ENCODE measurements at places on chromosomes 7 and 10.

GRCh38 chr10:47438857-47439474 is 44.9 kb downstream of the ANXA8 start:
- no peak overlapping the region for H3K4me3 ChIP-seq
- DNase-seq = no peak
- no peaks in the 10 kb centered on the region for H3K27me3 ChIP-seq
- no peak overlapping the region for H3K27ac ChIP-seq
- H3K4me1 ChIP-seq = no peaks in the 10 kb centered on the region

- peak overlapping the region; percentile 49 for H3K4me3 ChIP-seq
- DNase-seq = no peak
- H3K27ac ChIP-seq = peak overlapping the region; percentile 90
These were observed 133.6 kb upstream of the GDF10 start for GRCh38 chr10:47166405-47166777.

DNA sequence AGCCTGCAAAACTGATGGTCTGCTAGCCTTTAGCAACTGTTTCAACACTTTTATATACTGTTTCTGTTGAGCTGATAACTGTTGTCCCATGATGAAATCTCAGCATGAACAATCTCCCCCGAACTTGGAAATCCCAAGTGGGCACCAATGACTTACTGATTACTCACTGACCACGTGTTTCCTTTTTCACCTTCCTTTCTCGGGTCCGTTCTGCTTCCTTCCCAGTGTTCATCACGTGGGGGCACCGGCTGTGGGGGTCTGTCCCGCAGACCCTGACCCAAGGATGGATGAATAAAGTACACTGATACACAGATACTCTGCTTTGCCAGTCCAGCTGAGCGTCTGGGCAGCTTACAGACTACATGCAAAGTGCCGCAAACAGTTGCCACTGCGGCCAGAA is 39.0 kb upstream of the RASGEF1A start:
- H3K27ac ChIP-seq = no peak overlapping the region
- no peaks in the 10 kb centered on the region for H3K27me3 ChIP-seq
- H3K4me1 ChIP-seq = peaks cover 5% of the 10 kb centered on the region
- H3K4me3 ChIP-seq = no peak overlapping the region

DNA sequence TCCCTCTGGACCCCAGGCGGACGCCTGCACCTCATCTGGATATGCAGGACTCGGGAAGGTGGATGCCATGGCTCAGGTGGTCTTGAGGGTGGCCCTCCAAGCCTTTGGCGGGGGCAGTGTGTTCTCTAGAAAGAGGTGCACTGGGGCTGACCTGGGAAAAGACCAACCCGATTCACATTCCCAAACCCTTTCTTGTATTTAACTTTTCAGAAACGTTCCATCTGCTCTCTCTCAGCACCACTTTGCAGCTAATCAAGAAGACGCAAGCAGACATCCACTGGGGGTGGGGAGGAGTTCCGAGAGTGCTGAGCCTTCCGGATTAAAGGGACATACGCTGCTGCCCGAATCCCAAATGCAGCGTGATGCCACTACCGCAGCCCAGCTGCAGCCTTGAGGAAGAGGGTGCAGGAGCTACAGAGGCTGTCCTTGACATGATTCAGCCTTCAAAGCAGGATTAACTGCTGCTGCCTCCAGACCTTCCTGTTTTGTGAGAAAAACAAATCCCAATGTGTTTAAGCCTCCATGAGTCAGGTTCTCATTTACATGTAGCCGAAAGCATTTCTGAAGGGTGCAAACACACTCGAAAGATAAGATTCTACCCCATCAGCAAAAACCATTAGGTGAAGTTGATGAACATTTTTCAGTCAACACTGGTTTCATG is 39.9 kb downstream of the RBM17 start:
- H3K36me3 ChIP-seq = no peaks in the 10 kb centered on the region
- no peaks in the 10 kb centered on the region for H3K27me3 ChIP-seq

- DNase-seq = no peak
- H3K36me3 ChIP-seq = no peaks in the 10 kb centered on the region
- no peaks in the 10 kb centered on the region for H3K27me3 ChIP-seq
- no peak overlapping the region for H3K27ac ChIP-seq
- H3K4me1 ChIP-seq = no peaks in the 10 kb centered on the region
- H3K4me3 ChIP-seq = no peak overlapping the region
These were observed 16.5 kb upstream of the IMMP2L start for GRCh38 chr7:111578754-111579153.

DNA sequence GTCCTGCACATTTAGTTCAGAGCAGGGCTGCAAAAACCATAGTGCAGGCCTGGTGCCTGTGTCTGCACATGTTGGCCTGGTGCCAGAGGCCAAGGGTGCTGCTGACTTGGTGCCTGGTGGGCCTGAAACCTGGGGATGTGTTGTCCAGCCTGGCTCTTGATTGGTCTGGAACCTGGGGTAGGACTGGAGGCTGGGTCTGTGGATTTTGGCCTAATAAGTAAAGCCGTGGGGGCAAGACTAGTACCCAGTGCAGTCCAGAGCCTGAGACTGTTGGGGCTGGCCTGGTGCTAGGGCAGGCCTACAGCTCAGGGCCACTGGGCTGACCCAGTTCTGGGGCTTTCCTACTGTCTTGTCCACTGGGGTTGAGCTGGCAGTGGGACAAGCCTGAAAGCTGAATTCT is 817.9 kb downstream of the DNAJB9 start:
- no peaks in the 10 kb centered on the region for H3K4me1 ChIP-seq
- DNase-seq = no peak
- H3K36me3 ChIP-seq = no peaks in the 10 kb centered on the region
- H3K27me3 ChIP-seq = no peaks in the 10 kb centered on the region

DNA sequence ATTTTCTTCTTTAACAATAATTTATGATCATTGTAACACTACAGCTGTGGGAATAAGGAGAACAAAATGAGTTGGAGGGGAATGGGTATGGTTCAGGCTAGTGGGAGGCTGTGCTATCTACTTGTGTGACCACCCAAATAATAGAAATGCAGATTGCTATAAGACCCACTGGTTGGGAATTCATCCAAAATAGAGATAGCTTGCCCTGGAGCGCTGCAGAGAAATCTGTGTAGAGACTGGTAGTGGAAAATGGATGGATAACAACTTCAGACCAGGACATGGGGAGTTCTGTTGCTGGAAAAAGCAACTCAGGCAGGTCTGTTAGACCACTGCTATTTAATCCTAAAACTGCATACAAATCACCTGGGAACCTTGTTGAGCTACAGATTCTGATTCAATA is 137.1 kb upstream of the MKLN1 start:
- no peak for DNase-seq
- H3K27ac ChIP-seq = no peak overlapping the region
- H3K27me3 ChIP-seq = no peaks in the 10 kb centered on the region
- H3K36me3 ChIP-seq = no peaks in the 10 kb centered on the region

GRCh38 chr10:132648851-132649528 is 111.4 kb downstream of the INPP5A start:
- H3K27ac ChIP-seq = no peak overlapping the region
- DNase-seq = no peak
- no peaks in the 10 kb centered on the region for H3K27me3 ChIP-seq

DNA sequence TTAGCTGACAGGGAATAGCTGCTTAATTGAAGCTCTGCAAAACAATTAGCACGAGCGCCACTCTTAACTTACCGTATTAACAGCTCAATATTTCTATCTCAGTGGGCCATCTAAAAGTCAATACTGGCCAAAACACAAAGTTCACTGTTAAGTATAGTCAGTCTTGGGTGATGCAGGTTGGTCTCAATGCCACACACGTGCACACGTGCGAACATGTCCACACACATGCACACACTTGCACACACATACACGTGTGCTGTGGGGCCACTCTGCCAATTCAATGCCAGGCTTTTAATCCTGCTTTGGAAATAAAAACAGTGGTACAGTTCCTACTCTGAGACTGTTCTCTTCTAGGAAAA is 105.1 kb downstream of the GRB10 start:
- H3K36me3 ChIP-seq = peaks cover 6% of the 10 kb centered on the region
- no peaks in the 10 kb centered on the region for H3K27me3 ChIP-seq
- no peaks in the 10 kb centered on the region for H3K4me1 ChIP-seq
- no peak for DNase-seq
- H3K4me3 ChIP-seq = no peak overlapping the region
